ENCODE measurements at places on chromosomes 2 and 18. TPM values are rescaled to one million over a fixed set of nuclear protein-coding genes. Genes with fewer than 3 reads are reported as not detected.

LIMS3 gene
- total RNA-seq, result 2.4 TPM

CHRND gene
- not detected for total RNA-seq

UBE2E3 gene
- total RNA-seq, result 39.7 TPM

OSR1 gene
- 15.5 TPM for total RNA-seq

NPPC gene
- not detected for total RNA-seq

DNA sequence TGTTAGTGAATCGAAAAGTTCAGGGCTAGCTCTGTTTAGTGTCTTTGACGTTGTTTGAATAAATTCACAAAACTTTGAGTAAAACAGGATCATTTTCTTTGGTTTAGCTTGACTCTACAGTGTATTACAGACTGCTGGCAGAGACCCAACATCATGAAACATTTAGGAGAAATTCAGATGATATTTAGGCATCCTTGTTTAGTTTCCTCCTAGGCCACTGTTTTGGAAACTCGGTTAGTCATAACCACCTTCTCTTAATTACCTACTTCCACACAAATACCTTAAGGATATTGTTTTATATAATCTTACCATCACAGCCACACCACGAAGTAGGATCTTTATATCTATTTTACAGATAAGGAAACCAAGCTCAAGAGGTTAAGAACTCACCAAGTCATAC is 7.8 kb downstream of the LIMS1 start:
- no peaks in the 10 kb centered on the region for H3K36me3 ChIP-seq
- H3K27ac ChIP-seq, result no peak overlapping the region
- no peak overlapping the region for H3K4me3 ChIP-seq
- DNase-seq, result no peak

GRCh38 chr18:42822711-42823110 is 292.8 kb downstream of the RIT2 start:
- no peak for DNase-seq
- no peaks in the 10 kb centered on the region for H3K27me3 ChIP-seq
- H3K27ac ChIP-seq, result no peak overlapping the region
- H3K36me3 ChIP-seq, result no peaks in the 10 kb centered on the region

DNA sequence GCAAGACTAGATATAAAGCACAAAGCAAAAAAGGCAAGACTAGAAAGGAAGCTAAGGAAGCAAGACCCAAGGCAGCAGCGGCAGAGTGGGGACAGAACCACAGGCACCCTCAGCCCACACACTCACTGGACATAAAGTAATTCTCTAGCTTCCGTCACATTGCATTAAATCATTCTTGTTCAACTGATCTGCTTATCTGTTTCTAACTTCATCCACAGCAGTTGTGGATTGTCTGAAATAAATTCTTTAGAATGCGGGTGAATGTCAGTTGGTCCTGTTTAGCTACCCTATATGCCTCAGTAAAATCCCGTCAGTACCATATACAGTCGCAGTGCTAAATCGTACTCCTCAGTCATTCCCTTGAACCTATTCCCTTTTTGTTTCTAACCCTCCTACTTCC is 183.2 kb upstream of the SLC39A10 start:
- H3K27ac ChIP-seq, result no peak overlapping the region
- no peaks in the 10 kb centered on the region for H3K4me1 ChIP-seq
- no peaks in the 10 kb centered on the region for H3K36me3 ChIP-seq
- no peaks in the 10 kb centered on the region for H3K27me3 ChIP-seq
- DNase-seq, result no peak

GRCh38 chr2:41283079-41283775 is 764.6 kb upstream of the PKDCC start:
- no peaks in the 10 kb centered on the region for H3K4me1 ChIP-seq
- no peak overlapping the region for H3K27ac ChIP-seq
- no peak for DNase-seq
- no peak overlapping the region for H3K4me3 ChIP-seq
- no peaks in the 10 kb centered on the region for H3K36me3 ChIP-seq
- H3K27me3 ChIP-seq, result no peaks in the 10 kb centered on the region

- no peak for DNase-seq
- H3K27me3 ChIP-seq, result no peaks in the 10 kb centered on the region
- no peaks in the 10 kb centered on the region for H3K36me3 ChIP-seq
- no peak overlapping the region for H3K27ac ChIP-seq
- no peak overlapping the region for H3K4me3 ChIP-seq
Measured at GRCh38 chr18:12159446-12159845, 65.8 kb downstream of the ANKRD62 start.

GRCh38 chr18:55136864-55137263 is 177.6 kb upstream of the CCDC68 start:
- H3K36me3 ChIP-seq, result no peaks in the 10 kb centered on the region
- no peak overlapping the region for H3K4me3 ChIP-seq
- no peaks in the 10 kb centered on the region for H3K27me3 ChIP-seq

GRCh38 chr2:100766256-100766655 is 53.7 kb upstream of the NPAS2 start:
- H3K36me3 ChIP-seq, result no peaks in the 10 kb centered on the region
- H3K4me1 ChIP-seq, result no peaks in the 10 kb centered on the region
- no peak overlapping the region for H3K4me3 ChIP-seq
- no peak for DNase-seq
- H3K27ac ChIP-seq, result no peak overlapping the region

DNA sequence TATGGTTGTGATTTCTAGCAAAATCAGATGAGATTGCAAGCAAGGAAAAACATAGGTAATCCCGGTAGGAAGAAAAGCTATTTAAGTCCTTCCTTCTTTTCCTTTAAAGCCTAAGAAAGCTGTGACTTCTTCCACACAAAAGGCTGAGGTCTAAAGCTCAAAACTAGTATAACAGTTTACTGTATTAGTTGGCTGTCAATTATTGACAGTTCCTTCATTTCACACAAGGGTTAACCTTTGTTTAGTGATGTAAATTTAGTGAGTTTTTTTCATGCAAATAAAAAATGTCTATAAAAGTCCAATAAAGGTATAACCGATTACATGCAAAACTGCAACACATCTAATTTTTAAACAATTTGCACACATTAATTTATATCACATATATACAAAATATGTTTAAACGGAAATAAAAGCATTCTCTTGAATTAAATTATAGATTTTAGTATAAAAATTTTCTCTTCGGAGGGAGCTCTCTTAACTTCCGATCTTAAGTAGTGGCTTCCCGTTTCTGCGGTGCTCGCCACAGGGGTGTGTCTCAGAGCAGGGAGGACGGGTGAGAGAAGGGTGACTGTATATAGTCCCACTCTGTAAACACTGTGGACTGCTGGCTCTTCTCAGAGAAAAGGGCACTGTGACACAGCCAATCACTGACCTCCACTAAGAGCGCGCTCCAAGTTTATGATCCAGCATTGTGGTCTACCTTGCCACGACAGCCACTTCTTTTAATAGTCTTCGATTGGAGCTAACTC is 33.4 kb downstream of the TTR start:
- H3K4me1 ChIP-seq, result no peaks in the 10 kb centered on the region
- no peak overlapping the region for H3K27ac ChIP-seq
- no peaks in the 10 kb centered on the region for H3K27me3 ChIP-seq
- H3K4me3 ChIP-seq, result no peak overlapping the region
- no peaks in the 10 kb centered on the region for H3K36me3 ChIP-seq

All from lower lobe of right lung (tissue), 2 donors.